ENCODE measurements at places on chromosomes 11 and 22. TPM values are rescaled to one million over a fixed set of nuclear protein-coding genes. Genes with fewer than 3 reads are reported as not detected.

GRCh38 chr11:128963744-128964325, 21.2 kb upstream of the TP53AIP1 start:
- peak overlapping the region; percentile 62 for H3K27ac ChIP-seq
- peaks cover 53% of the 10 kb centered on the region for H3K4me1 ChIP-seq
- no peak for DNase-seq
- peak overlapping the region; percentile 66 for H3K4me3 ChIP-seq

GRCh38 chr22:50672471-50673230, at the start of gene SHANK3:
Gene SHANK3, plus strand, starts transcription at chr22:50672823.
- peaks cover 5% of the 10 kb centered on the region for H3K4me1 ChIP-seq
- peak within 1 kb of the TSS; percentile 69 for H3K27ac ChIP-seq
- no peaks in the 10 kb centered on the region for H3K36me3 ChIP-seq
- peaks cover 53% of the 10 kb centered on the region for H3K27me3 ChIP-seq
- no peak for DNase-seq

The OR5B21 gene
- total RNA-seq = not detected

The GPR83 gene
- total RNA-seq = 0.15 TPM

- peaks cover 67% of the 10 kb centered on the region for H3K4me1 ChIP-seq
- H3K36me3 ChIP-seq = peaks cover 8% of the 10 kb centered on the region
- H3K27me3 ChIP-seq = no peaks in the 10 kb centered on the region
- H3K4me3 ChIP-seq = peak overlapping the region; percentile 84
- peak; percentile 66 for DNase-seq
These were observed 25.0 kb upstream of the SUSD2 start for GRCh38 chr22:24156141-24156912.

- peaks cover 4% of the 10 kb centered on the region for H3K4me1 ChIP-seq
- no peak overlapping the region for H3K4me3 ChIP-seq
- H3K36me3 ChIP-seq = no peaks in the 10 kb centered on the region
- peaks cover 7% of the 10 kb centered on the region for H3K27me3 ChIP-seq
These were observed 75.4 kb upstream of the KCNQ1OT1 start for GRCh38 chr11:2775083-2775625.

DNA sequence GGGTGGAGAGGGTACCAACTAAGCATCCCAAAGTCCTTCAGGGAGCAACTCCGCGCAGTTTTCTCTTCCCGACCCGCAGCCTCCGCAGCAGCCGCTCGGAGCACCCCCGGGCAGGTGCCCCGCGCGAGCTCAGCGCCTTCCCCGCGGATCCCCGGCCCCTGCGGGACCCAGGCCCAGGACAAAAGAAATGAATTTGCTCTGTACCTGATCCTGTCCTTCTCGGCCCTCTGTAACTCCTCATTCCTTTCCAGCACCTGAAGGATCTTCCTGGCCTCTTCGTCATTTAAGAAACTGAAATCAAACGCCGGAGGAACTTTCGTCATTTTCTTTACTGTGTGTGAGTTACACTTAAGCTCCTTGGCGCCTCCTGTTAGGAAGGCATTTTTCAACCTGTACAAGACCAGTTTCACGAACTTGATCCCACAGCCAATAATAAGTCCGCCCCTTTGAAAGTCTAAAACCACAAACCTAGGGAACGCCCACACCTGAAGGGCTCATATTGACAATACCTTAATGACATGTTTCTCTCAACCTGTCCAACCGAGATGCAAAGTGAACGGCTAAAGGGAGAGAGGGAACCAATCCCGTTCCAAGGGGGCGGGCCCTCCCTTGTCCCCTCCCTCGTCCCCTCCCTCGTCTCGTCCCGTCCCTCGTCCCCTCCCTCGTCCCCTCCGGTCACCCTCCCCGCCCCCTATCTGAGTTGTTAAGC, at the start of gene EXPH5:
EXPH5 (minus strand) TSS at position 555 of the 709 bp plus-strand sequence; CDS start at position 323, 232 bp downstream.
- DNase-seq = peak; percentile 76
- H3K4me3 ChIP-seq = peak within 1 kb of the TSS; percentile 89
- no peaks in the 10 kb centered on the region for H3K36me3 ChIP-seq
- H3K27me3 ChIP-seq = peaks cover 29% of the 10 kb centered on the region
- peaks cover 23% of the 10 kb centered on the region for H3K4me1 ChIP-seq
- peak within 1 kb of the TSS; percentile 75 for H3K27ac ChIP-seq

The NNMT gene
- not detected for total RNA-seq

DNA sequence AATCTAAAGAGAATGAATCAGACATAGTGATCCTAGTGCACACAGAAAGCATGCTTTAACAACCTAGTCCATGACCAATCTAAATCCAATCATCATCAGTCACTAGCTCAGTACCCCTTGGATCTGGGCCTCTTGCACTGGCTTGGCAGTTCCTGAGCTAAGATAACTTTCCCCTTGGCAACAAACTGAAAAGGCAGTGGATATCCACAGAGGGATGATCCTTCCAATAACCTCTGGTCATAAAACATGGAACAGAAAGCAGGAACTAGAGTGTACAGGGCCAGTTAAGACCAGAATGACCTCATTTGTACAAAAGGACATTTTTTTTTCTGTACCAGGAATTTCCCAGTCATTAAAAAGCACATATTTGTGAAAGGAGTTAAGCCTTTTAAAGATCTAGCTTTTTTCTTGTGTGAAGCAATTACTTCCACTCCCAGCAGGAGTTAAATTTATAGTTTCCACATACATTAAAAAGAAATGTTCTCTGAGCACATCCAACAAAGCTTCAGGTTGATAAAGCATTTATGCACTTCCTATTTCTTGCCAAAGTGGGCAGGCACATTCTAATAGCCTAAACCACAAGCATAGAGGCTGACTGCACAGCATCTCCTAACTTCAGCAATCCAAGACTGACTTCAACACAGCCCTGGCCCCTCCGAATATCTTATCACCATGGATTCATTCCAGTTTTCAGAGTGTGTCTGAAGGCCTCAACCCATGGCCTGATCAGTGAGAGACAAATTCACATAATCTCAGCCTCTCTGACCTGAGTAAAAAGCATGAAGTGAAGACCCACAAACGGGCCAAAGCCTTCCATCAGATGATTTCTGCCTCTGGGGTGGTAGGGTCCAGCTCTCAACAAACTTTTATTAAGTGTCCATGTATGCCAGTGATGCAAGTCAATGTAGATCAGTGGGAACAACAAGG, 29.9 kb downstream of the GUCY1A2 start:
- H3K27ac ChIP-seq = no peak overlapping the region
- H3K36me3 ChIP-seq = no peaks in the 10 kb centered on the region
- H3K4me1 ChIP-seq = no peaks in the 10 kb centered on the region
- H3K4me3 ChIP-seq = no peak overlapping the region

The TPBGL gene
- 0.34 TPM for total RNA-seq

The LDHAL6A gene
- total RNA-seq = not detected

GRCh38 chr11:122235615-122236014, 119.6 kb upstream of the BLID start:
- no peak overlapping the region for H3K27ac ChIP-seq
- H3K4me3 ChIP-seq = no peak overlapping the region
- no peaks in the 10 kb centered on the region for H3K36me3 ChIP-seq
- DNase-seq = no peak
- H3K4me1 ChIP-seq = no peaks in the 10 kb centered on the region
- H3K27me3 ChIP-seq = no peaks in the 10 kb centered on the region

The VSIG10L2 gene
- not detected for total RNA-seq

GRCh38 chr11:29190313-29190712, 826.5 kb downstream of the KCNA4 start:
- no peaks in the 10 kb centered on the region for H3K4me1 ChIP-seq
- no peaks in the 10 kb centered on the region for H3K27me3 ChIP-seq
- no peak overlapping the region for H3K4me3 ChIP-seq

DNA sequence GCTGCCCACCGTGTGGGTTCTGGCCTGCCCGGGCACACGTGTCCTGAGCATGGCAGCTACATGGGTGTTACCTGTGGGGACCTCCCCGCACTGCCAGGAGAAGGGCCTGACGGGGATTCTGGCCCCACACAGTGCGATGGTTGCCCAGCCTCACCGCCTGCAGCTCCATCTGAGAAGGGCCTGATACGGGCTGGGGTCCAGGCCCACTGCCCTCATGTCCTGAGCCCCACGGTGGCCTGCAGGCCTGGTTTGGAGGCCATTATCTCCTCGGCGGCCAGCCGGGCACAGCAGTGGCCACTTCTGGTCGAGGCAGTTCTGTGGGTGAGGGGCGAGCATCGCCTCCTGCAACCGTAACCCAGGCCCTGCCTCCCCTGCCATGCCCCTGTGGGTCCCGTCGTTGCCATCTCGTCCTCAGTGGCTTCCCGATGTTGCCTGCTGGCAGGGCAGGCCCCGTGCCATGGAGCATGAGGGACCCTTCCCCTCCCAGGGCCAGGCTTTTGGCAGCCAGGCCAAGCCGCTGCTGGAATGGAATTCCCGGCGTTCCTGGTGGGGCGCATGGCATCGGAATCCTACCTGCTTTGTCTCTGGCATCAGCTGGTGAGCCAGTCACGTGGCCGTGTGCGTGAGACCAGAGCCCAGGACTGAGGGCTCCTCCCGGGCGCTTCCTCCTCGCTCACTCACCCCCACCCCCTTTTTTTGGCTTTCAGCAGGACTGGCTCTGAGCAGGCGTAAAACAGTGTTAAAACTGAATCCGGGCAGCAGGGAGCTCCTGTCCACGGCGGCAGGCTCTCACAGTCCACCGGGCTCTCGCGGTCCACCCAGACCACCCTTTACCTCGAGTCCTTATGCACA, 71.9 kb upstream of the PPARA start:
- H3K4me1 ChIP-seq = peaks cover 9% of the 10 kb centered on the region
- H3K36me3 ChIP-seq = peaks cover 2% of the 10 kb centered on the region
- H3K27ac ChIP-seq = no peak overlapping the region
- DNase-seq = no peak
- H3K4me3 ChIP-seq = no peak overlapping the region

DNA sequence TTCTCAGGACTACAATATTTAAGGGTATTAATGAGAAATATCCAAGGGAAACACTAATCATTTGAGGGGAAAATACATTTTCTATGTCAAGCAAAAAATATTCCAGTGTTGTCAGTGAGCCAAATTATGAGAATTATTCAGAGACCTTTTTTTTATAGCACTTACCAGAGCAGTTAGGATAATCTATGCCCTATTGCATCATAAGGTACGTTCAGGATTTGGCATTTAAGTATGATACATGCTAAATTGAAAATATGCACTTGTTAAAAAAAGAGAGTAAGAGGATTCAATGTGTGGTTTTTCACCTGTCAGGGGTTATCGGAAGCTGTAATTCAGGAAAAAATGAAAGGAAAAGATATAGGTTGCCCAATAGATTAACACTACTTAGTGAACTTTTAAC, 17.2 kb upstream of the MPPED2 start:
- no peaks in the 10 kb centered on the region for H3K4me1 ChIP-seq
- H3K27ac ChIP-seq = no peak overlapping the region
- no peak overlapping the region for H3K4me3 ChIP-seq
- no peaks in the 10 kb centered on the region for H3K36me3 ChIP-seq

DNA sequence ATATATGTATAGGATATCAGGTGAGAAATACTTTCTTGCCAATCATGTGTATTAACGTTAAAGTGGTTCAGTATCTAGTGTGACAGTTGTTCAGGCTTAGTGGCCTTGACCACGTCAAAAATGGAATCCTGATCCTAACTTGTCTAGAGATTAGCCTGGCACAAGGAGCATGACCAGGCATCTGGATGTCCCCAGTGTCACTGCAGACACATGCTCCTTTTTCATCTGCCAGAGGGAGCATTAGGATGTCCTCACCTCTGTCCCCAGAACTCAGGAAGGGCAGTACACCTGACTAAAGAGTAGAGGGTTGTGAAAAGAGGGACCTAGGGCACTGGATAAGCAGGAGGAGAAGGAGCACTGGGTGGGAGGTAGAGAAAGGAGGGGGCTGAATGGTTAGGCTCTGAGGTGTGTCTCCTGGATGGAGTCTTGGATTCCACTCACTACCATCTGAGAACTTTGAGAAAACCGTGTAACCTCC, 40.9 kb upstream of the GGTLC2 start:
- no peaks in the 10 kb centered on the region for H3K4me1 ChIP-seq
- H3K4me3 ChIP-seq = no peak overlapping the region
- H3K36me3 ChIP-seq = no peaks in the 10 kb centered on the region
- H3K27me3 ChIP-seq = peaks cover 3% of the 10 kb centered on the region
- no peak overlapping the region for H3K27ac ChIP-seq
- DNase-seq = no peak

DNA sequence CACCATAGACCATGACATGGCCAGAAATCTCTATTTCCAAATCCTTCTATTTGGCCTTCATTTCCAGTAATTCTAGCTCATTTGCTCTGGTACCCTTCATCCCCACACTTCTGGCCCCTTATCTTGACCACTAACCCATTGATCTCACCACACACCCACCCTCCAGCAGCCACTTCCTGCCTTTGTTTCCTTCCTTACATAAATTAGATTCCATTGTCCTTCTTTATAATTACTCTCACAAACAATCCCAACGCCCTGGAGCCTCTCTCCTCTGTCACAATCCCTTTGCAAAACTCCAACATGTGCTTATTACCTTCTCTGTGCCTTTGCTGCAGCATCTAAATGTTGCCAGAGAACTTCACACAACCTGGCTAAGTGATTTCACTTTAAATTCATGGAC, 14.8 kb downstream of the APLNR start:
- H3K4me3 ChIP-seq = no peak overlapping the region
- DNase-seq = no peak
- H3K27me3 ChIP-seq = no peaks in the 10 kb centered on the region
- no peaks in the 10 kb centered on the region for H3K4me1 ChIP-seq
- H3K27ac ChIP-seq = no peak overlapping the region
- H3K36me3 ChIP-seq = no peaks in the 10 kb centered on the region

The RFPL2 gene
- total RNA-seq = 0.26 TPM

DNA sequence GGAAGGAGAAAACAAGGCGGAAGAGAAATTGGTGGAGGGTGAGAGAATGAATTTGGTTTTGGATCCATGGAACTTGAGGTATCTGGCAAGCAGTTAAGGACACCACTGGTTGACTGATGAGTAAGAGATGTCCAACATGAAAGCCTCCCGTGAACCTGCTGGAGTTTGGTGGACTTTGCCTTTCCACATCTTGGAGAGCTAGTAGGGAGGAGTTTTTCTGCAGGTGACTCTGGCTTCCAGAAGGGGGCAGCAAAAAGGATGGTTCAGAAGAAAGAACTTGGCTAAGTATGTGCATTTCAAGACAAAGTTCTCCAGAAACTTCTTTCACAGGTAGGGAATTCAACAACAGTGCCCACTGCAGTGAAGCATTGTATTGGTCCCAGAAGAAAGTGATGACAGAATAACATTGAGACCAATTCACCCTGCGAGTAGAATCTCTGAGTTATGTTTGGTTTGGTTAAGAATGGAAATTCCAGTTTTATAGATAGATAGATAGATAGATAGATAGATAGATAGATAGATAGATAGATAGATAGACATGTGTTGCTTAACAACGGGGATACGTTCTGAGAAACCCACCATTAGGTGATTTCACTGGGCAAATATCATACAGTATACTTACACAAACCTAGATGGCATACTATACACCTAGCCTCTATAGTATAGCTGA, 28.5 kb downstream of the DCDC1 start:
- peaks cover 2% of the 10 kb centered on the region for H3K27me3 ChIP-seq
- no peak for DNase-seq
- H3K36me3 ChIP-seq = no peaks in the 10 kb centered on the region
- no peaks in the 10 kb centered on the region for H3K4me1 ChIP-seq

GRCh38 chr11:110003426-110003825, 89.8 kb upstream of the ZC3H12C start:
- no peaks in the 10 kb centered on the region for H3K36me3 ChIP-seq
- no peak for DNase-seq
- no peak overlapping the region for H3K4me3 ChIP-seq
- H3K27ac ChIP-seq = no peak overlapping the region

The BIRC3 gene
- total RNA-seq = 101 TPM

Data from activated T-helper 1 cell treated with anti-CD3 and anti-CD28 coated beads, Interleukin-12 subunit alpha, Interleukin-12 subunit beta, Interleukin-2, Interleukin-4 antibody, amounts not matched to agents 30 ng/mL and 10 ng/mL and 1 ng/mL, durations not matched to agents 14 hours and 24 hours and 36 hours (primary cell).